Left lung (tissue), 14 donors: ENCODE measurements at places on chromosomes 5 and 9.

GRCh38 chr5:148237785-148238417, 424 bp upstream of the MARCOL start:
- DNase-seq, result no peak

- no peak for DNase-seq
Observed at GRCh38 chr9:134978272-134978671, 60.6 kb upstream of the FCN1 start.

- DNase-seq, result peak; percentile 54
Observed at GRCh38 chr9:137511758-137512463, 38.3 kb downstream of the PNPLA7 start.

DNA sequence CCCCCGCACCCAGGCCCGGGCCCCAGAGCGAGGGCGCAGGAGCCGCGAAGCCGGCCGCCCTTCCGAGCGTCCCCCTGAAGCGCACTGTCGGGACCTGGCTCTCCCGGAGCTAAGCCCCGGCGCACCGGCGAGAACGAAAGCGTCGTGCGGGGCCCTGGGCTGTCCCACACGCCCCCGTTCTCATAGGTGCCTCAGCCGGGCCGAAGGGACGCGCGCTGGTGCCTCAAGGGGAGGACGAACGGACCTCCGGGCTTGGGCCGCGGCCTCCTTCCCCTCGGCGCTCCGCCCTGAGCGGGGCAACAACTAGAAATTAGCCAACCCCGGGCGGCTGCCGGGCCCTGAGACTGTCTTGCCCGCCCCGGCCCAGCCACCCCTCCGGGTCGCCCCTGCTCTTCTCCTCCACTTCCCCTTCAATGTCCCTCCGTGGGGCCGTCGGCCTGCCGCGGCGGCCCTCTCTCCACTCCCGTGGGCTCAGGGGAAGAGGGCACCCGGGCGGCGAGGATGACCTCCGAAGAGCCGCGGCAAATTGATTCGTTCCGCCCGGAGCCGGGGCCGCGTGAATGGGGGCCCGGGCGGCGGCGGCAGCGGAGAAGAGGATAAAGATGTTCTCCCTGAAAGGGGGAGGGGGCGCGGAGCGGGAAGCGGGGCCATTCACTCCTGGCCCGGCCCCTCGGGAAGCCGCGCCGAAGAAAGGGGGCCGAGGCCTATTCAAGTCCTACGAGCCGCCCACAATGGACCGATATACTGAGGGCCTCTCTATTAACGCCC, 3.5 kb upstream of the PRDM12 start:
- DNase-seq, result no peak

DNA sequence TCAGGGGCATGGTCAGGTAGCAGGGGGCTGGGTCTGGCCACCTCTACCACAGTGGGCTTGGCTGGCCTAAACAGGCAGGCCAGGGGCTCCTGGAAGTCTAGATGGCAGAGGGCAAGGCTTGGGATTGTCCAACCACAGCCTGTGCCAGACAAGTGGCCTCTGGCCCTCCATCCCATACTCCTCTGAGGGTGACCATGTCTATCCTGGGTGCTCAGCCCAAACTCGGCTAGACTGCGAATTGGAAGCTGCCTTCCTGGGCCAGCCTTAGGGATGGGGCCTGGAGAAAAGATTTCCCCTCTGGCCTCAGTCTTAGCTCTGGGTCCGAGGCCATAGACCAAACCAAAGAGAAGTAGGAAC, 110.5 kb downstream of the PHF2 start:
- DNase-seq, result no peak

DNA sequence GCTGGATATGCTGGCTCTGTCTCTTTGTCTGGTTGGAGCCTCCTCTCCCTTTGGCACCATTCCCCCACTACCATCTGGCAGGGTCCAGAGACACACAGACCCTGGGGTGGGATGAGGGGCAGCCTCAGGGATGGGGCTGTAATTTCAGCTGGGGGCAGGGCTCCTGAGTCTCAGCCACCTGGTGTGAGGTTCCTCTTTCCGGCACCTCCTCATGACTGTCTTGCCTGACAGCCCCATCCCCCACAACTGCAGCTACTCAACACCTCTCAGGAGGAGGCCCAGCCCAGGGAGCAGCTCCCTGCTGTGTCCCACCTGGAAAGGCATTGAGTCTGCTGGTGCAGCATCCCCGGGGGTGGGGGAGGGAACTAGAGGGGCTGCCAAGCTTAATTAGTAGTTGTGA, 11.7 kb upstream of the RPS14 start:
- DNase-seq, result no peak

GRCh38 chr9:99237356-99237755, 15.3 kb downstream of the SEC61B start:
- DNase-seq, result no peak
